ENCODE measurements at places on chromosomes 5 and 9.

DNA sequence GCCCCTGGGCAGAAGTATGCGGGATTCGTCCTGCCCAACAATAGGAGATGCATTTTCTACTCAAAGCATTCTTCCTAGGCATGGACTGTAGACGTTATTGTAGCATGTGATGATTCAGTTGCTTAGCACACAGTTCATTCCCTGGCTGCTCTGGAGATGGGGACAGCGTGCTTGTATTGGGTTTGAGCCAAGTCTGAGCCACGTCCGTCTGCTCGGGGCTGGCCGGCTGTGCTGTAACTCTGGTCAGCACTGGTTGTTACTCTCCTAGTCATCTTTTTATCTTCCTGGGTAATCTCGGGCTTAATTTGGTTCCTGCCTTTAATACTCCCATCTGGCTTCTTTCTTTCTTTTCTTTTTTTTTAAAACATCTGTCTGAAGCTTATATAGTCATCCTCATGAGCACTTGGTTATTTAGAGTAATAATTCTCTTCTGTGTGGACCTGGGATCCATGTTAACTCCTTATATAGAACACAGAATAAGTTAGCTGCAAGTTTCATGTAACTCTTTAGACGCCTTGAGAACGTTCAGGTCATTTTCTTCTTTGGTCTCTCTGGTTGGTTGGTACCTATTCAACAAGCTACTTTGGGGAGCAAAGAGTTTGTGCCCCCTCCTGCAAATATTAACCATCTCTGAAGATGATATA is 118.8 kb upstream of the RPS23 start:
- DNase-seq = no peak

DNA sequence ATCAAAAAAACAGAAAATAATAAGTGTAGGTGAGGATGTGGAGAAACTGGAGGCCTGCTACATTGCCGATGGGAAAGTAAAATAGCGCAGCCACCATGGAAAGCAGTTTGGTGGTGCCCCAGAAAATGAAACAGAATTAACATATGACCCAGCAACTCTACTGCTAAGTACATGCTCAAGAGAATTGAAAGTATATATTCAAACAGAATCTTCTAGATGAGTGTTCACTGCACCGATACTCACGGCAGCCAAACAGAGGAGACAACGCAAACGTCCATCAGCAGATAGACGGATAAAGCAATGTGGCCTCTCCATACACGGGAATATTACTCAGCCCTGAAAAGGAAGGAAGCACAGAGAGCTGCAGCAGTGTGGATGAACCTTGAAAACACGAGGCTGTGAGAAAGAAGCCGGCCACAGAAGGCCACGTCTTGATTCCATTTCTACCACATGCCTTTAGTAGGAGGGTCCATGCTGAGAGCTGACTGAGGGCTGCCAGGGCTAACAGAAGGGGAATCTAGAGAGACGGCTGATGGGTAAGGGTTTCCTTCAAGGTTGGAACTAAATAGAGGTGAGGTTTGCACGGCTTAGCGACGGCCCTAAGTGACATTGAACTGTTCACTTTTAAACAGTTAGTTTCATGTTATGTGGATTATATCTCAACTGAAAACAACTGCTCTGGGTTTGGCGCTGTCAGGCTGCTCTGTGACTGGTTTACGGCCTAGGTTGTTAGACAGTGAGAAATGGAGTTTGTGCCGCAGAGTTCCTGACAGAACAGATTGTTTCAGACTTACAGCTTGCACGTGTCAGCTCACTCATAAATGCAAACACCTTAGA is 29.8 kb downstream of the AHRR start:
- DNase-seq = no peak

DNA sequence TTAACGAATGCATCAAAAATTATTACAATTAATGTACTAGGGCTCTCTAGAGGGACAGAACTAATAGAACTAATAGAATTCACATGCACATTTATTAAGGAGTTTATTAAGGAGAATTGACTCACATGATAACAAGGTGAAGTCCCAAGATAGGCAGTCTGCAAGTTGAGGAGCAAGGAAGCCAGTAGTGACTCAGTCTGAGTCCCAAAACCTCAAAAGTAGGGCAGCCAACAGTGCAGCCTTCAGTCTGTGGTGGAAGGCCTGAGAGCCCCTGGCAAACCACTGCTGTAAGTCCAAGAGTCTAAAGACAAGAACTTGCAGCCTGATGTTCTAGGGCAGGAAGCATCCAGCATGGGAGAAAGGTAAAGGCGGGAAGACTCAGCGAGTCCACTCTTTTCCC is 633.8 kb downstream of the SEMA5A start:
- no peak for DNase-seq

DNA sequence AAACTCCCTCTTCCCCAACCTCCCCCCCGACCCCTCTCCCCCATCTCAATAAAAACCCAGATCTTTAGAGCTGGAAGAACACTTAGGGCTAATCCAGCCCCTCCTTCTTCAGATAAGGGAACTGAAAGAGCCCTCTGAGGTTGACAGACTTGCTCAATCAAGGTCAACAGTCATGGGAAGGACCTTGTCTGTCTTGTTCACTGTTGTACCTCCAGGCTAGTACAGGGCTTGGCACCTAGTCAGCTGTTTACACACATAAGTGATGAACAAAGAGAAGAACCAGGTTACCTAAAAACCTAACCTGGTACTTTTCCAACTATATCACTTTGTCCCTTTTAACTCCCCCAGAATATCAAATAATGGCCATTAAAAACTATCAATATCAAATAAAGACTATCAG is 2.4 kb downstream of the TTC39B start:
- no peak for DNase-seq

DNA sequence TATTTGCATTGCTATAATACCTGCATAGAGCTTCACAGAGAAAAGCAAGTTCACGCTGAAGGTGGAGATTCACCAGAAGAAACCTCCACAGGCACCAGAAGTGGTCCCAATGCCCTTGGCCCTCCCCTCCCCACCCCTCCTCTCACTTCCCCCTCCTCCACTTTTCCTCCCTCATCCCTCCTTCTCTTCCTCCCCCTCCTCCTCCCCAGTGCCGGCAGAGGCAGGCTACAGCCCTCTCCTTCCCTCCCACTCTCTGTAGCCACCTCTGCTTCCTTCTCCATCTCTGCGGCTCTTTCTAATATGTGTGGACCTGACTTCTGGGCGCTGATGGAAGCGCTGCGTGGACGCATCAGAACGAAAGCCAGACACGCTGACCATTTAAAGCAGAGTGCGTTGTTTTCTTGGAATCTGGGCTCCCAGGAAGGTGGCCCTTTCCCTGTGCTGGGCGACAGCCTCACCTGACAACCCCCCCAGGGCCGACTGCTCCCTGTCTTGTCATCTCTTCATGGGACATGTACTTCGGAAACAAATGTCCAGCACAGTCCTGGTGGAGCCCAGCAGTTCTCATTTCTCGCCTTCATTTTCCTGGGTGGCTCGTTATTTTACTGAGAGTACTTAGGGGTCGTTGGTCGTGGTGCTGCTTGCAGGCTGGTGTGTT is 29.5 kb downstream of the NDUFS6 start:
- no peak for DNase-seq

DNA sequence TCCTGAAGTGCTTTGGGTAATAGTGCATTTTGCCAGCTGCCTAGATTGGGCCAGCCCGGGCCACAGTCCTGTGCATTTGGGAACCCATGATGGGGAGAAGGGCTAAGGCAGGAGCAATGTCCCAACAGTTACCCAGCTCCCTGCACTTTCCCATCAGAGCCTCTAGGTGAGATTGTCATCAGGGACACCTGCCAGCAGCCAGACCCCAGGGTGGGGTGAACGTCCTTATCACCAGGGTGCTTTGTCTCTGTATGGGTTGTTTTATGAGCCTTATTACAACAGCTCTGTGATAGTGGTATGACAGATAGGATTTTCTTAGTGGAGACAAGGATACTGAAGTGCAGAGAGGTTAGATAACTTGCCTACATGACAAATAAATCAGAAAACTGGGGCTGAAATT is 365.7 kb downstream of the OSTF1 start:
- no peak for DNase-seq

GRCh38 chr5:41924526-41924871 is 582 bp upstream of the FBXO4 start:
- DNase-seq = no peak

DNA sequence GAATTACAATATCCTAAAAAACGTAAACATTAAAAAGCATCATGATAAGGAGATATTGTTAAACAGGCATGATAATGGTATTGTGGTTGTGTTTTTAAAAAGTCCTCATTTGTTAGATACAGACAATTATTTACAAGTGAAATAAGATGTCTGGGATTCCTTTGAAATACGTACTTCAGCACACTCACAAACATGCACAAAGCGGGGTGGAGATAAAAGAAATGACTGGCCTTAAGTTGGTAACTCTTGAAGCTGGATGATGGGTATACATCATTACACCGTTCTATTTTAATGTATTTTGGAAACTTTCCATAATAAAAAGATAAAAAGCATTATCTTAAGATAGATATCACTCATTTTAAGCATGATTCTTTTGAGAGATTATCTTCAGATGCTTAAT is 1.0 kb downstream of the FAM200C start:
- no peak for DNase-seq

DNA sequence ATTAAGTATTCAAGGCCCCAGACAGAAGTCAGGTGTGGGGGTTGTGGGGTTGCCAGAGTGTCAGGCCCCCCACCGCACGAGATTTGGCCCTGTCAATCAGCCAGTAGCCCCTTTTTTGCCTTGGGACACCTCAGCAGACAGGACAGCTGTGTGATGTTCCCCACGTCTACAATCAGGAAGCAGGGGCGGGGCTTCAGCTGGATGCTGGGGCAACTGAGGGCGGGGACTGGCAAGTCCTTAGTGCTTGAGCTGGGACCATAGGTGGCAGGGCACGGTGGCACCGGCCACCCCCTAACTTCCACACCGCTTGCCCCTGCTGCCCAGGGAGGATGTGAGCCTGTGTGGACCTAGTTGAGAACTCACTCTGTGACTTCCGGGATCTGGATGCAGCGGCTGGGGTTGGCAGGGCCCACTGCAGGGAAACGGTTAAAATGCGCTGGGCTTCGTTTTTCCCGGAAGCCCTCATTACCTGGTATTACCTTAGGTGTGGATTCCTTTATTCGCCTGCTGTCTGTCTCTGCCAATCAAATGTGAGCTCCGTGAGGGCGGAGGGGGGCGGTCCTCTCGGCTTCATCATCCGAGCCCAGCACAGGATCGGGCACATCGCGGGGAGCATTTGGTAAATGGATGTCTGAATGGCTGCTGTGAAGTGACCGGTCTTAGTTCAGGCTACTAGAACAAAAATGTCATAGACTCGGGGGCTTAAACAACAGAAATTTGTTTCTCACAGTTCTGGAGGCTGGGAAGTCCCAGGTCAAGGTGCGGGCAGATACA is 7.5 kb upstream of the GTF3C5 start:
- no peak for DNase-seq

- DNase-seq = no peak
These were observed 15.7 kb upstream of the FNIP1 start for GRCh38 chr5:131812371-131813160.

GRCh38 chr5:127812570-127812969 is 109.4 kb downstream of the CCDC192 start:
- DNase-seq = no peak

GRCh38 chr5:146646441-146646840 is 130.5 kb upstream of the GPR151 start:
- DNase-seq = no peak

GRCh38 chr5:120740989-120741388 is 276.9 kb downstream of the PRR16 start:
- DNase-seq = no peak

GRCh38 chr9:110659891-110660541 is 8.6 kb upstream of the MUSK start:
- no peak for DNase-seq

DNA sequence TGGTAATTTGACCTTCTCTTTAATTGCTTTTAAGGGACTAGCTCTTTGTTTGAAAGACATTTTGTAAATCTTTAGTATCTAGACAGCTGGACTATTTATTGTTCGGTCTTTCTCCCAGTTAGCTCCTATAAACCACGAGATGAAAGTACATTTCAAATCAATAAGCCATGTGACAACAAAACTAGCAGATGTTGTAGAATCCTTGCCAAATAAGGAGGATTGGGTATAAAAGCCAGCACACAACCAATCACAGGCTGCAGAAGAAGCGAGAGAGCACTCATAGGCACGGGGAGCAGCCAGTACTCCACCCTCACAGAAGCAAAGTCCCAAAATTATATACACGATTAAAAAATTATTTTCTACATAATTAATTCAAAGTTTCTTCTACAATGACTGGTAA is 8.1 kb upstream of the OMD start:
- no peak for DNase-seq

- no peak for DNase-seq
These were observed 30.9 kb upstream of the TNFSF15 start for GRCh38 chr9:114836769-114837168.

- DNase-seq = no peak
These were observed 1.8 kb downstream of the RANBP17 start for GRCh38 chr5:170863646-170864045.

DNA sequence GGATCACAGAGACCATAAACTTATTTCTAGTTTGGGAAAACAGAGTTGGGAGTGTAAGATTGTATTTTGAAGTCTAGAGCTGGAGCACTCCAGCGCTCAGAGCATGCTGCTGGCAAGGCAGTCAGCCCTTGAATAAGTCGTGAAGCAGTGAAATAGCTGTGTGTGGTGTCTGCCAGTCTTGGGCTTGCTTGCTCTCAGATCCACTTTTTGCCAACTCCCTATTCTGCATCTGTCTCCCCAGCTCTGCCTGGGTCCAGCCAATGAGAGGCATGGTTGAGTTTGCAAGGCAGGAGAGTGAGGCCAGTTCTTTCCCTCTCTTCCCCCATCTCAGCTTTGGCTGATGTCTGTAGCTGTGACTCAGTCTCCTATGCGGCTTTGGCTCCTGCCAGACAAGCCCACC is 23.3 kb upstream of the RASGRF2 start:
- DNase-seq = no peak

DNA sequence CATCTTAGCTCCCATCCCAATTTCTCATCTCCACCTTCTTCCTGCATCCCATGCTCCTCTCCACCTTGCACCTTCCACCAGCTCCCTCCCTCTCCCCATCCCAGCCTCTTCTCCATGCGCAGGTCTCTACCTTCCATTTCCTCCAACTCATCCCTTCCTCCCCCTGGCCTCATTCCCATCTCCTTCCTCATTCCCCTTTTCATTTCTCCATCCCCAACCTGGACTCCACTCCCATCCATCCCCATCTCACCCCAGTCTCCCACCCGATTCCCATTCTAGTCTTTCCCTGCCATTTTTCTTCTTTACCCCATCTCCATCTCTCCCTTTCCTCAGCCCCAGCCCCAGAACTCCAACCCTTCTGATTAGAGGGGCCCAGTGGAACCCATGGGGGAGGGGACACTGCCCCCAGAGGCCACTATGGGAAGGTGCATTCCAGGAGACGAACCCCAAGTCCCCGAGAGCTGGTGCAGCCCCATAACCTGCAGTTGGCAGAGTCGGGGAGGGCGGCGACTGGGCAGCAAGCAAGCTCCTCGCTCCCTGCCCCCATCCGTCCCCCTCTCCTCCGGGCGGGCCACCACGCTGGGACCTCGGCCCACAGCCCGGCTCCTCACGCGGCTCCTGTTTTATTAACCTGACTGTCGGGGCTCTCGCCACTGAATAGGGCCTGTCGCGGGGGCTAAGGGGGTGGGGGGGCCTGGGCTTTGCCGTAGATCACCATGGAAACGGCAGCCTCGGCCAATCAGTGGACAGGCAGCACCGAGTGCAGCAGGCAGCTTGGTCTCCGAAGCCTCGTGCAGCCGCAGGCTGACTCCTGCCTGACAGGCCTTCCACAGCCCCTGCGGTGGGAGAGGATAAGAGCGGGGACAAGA is 66.7 kb downstream of the PCDH1 start:
- DNase-seq = peak; percentile 3

Data from T-helper 22 cell (primary cell).